ENCODE measurements at places on chromosomes 11 and 22.

DNA sequence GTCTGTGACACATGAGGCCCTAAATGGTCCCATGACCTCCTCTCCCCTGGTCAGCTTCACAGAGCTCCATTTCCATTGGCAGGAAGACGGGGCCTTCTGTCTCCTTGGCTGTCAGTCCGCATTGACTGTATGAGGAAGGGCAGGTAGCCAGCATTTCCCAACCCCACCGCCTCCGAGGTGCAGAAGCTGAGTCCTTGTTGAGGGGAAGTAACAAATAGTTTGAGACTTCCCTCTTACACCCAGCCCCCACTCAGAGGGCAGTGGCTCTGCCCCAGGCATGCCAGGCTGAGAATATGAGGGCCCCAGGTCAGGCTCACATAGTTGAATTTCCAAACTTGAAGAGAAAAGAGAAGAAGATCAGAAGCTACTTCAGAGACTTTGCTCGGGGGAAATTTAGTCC lies 611.1 kb downstream of the BRD1 start:
- peak; percentile 32 for DNase-seq

GRCh38 chr11:69637941-69638871 lies 2.8 kb upstream of the CCND1 start:
- DNase-seq = no peak

DNA sequence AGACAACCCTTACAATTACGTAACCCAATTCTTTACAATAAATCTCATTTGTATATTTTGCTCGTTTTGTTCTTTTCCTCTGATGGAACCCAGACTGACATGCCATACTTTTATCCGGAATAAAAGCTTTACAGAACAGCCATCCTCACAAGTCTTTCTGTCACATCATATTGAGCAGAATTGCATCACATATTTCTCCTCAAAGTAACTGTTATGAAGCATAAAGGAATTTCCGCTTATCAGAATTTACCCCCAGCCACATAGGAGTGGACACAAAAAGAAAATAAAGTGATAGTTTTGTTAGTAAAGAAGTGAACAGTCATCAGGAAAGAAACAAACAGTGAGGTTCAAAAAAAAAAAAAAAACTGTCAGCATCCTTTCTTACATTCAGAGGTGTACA lies 539.5 kb upstream of the LUZP2 start:
- no peak for DNase-seq

- no peak for DNase-seq
These were observed 40.1 kb downstream of the GLYAT start for GRCh38 chr11:58691675-58692074.

DNA sequence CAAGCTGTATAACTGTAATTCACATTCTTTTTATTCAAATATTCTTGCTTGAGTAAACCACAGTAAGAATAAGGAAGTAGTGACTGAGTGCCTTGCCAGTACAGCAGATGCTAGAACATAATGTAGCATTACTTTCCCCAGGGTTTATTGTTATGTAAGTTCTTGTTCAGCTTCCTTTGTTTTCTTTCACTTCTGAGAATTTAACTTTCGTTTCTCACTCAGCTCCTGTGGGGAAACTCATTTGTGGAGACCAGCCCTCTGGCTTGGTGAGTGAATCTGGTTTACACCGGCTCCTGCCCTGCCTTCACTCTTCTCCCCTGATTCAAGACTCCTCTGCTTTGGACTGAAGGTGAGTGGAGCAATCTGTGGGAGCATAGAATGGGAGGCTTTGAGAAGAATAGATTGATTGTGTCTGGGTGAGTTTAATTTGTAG lies at the start of gene TRIM22:
TSS of gene TRIM22 (plus strand) at position 240 of the 433 bp plus-strand sequence. CDS start 6,443 bp downstream, outside the sequence.
- peak; percentile 73 for DNase-seq

- peak; percentile 86 for DNase-seq
These were observed 125.2 kb downstream of the ST3GAL4 start for GRCh38 chr11:126480410-126481302.

DNA sequence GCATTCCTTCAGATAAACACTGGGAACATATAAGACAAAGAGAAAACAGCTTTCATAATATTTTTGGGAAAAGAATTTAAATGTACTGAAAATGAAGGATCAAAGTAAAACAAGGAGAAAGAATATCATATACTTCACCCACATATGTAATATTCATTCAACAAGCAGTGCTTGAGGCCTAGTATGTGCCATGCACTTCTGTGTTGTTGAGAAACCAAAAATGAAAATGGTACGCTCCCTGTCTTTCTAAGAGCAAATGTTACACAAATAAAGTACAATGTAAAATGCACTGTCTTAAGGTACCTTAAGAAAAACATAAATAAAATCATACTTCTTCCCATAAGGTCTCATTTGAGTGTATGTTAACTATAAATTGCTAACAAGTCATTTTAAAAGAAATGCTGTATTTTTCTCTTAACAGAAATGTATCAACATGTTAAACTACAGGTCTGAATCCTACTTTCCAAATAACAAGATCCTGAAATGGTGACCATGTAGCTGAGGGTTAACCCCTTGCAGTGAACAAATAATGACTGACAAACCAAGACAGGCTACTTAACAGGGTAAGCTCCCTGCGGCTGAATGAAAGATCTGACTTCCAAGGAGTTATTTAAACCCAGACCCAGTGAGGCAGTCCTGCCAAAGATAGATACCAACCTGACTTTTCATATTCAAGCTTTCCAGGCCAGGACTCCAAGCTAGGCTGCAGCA lies 377.6 kb downstream of the DCDC1 start:
- no peak for DNase-seq

- no peak for DNase-seq
These were observed 64.3 kb upstream of the PPARA start for GRCh38 chr22:46085828-46086576.

GRCh38 chr22:22776121-22776520 lies 111.5 kb upstream of the IGLL5 start:
- DNase-seq = no peak

- no peak for DNase-seq
These were observed 19.8 kb downstream of the MTMR2 start for GRCh38 chr11:95904009-95904650.

DNA sequence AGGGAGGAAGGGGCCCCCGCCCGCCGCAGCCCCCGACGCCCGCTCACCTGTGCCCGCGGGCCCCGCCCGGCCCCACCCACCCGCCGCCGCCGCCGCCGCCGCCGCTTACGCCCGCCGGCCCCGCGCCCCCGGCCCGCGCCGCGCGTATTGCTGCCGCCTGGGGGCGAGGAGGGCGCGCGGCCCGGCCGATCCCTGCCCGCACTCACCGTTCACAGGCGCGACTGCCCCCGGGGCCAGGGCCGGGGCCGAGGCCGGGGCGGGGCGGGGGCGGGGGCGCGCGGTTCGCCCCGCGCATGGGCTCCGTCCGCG lies 212 bp downstream of the HRAS start:
- DNase-seq = no peak

GRCh38 chr22:24592851-24593558 lies at the start of gene LRRC75B:
TSS of gene LRRC75B (minus strand) at chr22:24593073. CDS start at chr22:24593039, 34 bp downstream.
- DNase-seq = peak; percentile 75

DNA sequence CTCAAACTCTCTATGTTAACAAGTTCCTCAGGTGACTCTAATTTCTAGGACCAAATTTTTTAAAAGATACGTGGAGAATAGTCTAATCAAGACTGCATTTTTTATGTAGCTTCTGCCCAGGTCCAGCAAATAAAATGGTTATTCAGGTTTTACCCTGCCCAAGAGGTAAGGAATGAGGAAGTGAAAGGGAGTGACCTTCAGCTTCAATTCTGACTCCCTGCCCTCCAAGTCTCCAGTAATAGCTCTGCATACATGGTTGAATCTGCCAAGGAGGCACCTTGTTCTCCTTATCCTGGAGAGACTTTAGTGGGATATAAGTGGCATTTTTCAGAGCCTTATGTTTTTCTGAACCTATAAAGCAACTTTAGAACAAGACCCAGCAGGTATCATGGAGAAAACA lies 15.5 kb downstream of the MUC15 start:
- DNase-seq = no peak

DNA sequence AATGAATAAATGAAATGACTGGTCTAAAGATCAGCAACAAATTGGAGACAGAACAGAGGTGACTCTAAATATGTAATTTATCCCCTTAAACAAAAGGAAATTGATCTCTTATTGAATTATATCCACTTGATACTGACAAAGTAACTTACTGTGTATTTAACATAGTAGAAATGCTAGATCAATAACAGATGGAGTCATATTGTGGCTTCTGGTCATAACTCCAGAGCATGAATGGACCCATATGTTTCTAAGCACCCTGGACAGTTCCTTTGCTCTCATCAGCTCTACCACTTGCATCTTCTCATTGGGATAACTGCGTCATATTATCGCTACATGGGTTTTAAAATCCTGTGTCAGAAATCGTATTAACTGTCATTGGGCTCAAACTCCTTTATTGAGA lies 222.3 kb downstream of the ETS1 start:
- no peak for DNase-seq

DNA sequence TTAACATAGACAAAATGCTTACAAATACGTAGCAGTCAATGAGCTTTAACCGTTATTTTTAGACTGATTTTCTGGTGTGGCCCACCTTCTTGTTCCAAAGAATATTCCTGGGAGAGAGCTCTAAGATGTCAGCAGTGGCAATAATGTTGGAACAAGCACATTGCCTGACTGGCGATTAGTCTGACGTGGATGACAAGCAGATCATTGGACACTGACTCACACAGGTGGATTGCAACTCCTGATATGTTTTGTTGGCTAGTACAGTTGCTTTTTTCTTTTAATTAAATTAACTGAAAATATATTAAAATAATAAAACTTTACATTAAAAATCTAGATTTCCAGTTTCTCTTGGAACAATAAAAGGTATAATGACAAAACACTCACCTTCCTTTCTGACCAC lies 78.0 kb downstream of the TENM4 start:
- DNase-seq = no peak

GRCh38 chr11:1099519-1100355 lies 25.1 kb downstream of the MUC2 start:
- no peak for DNase-seq

Data from activated CD8-positive, alpha-beta memory T cell treated with anti-CD3 and anti-CD28 coated beads for 24 hours (primary cell).